NCI-H2081 treated with DMSO at 0.1 percent for 48 hours (cell line): ENCODE measurements at places on chromosomes 5 and 9.

GRCh38 chr9:135098400-135099105 is 11.1 kb downstream of the OLFM1 start:
- no peak for DNase-seq

- no peak for DNase-seq
Observed at GRCh38 chr5:60611099-60611740, 88.7 kb downstream of the DEPDC1B start.

- no peak for DNase-seq
Observed at GRCh38 chr5:55680353-55680752, 31.8 kb downstream of the SLC38A9 start.

- DNase-seq: no peak
Observed at GRCh38 chr9:96317335-96317980, 15.5 kb upstream of the HSD17B3 start.

DNA sequence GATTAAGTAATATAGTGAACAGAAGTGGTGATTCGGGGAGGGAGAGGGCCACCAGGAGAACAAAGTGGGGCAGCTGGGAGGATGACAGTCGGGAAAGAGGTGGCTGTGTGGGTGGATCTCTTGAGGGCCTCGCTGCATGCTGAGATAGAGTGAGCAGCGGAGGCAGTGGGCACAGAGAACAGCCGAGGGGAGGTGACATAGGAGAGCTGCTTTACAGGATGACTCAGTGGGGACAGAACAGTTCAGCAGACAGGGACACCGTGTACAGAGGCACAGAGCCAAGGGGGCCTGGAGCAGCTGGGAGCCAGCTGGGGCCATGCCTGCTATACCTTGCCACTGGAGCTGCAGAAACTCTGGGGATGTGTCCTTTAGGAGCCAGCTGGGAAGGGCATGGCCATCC is 273.9 kb downstream of the GADD45G start:
- peak; percentile 50 for DNase-seq

DNA sequence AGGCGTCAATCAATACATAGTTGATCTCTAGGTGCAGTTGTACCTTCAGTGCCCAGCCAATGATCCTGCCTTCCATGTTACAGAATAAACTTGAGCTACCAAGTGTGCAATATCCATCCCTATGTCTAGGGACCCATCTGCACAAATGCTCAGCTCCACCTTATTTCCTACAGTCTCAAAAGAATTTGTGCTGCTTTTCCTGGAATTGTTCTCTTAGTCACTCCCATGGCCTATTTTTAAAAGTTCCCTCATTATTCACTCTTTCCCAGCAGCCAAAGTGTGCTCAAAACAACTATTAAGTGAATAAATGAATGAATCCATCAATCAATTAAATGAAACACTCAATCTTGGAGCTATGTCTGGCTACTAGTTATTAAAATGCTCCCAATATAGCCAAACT is 14.7 kb downstream of the LIX1 start:
- no peak for DNase-seq

GRCh38 chr9:68685770-68686169 is 19.3 kb upstream of the PIP5K1B start:
- DNase-seq: no peak

DNA sequence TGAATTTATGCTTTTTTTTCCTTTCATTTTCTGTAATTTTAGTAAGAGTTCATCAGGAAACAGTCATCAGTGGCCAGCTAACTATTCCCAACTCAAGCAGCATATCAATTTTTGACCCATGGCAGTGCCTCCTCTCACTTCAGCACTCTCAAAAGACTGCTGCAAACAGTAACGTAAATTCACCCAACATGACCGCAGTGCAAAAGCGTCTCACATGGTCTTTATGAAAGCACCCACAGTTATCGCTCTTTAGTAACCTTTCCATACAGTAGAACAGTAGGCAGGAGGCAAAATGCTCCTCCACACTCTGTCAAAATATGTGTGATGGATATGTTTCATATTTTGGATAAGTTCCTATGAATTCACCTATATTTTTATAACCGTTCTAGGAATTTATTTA is 48.6 kb downstream of the PARP8 start:
- no peak for DNase-seq

GRCh38 chr9:121067640-121068039 is 7.1 kb upstream of the CNTRL start:
- DNase-seq: no peak

- no peak for DNase-seq
Observed at GRCh38 chr5:109027983-109028607, 280.4 kb downstream of the FER start.

DNA sequence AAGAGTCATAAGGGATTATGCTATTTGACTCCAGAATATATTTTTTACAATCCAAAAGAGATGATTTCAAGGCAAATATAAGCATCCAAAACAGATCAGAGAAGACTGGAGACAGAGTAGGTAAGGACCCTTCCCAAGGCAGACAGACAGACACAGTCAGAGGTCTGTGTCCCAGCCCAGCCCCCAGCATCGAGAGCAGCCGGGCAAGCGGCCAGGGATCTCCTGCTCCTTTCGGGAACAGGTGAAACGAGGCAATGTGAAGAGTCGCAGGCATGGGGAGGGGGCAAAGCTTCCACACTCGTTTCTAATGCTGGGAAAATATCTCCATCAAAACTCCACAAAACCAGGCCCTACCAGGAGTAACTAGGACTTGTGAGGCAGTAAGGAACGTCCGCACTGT is 5.8 kb downstream of the PAEP start:
- DNase-seq: no peak

- no peak for DNase-seq
Observed at GRCh38 chr9:101536938-101537337, 3.3 kb downstream of the RNF20 start.

DNA sequence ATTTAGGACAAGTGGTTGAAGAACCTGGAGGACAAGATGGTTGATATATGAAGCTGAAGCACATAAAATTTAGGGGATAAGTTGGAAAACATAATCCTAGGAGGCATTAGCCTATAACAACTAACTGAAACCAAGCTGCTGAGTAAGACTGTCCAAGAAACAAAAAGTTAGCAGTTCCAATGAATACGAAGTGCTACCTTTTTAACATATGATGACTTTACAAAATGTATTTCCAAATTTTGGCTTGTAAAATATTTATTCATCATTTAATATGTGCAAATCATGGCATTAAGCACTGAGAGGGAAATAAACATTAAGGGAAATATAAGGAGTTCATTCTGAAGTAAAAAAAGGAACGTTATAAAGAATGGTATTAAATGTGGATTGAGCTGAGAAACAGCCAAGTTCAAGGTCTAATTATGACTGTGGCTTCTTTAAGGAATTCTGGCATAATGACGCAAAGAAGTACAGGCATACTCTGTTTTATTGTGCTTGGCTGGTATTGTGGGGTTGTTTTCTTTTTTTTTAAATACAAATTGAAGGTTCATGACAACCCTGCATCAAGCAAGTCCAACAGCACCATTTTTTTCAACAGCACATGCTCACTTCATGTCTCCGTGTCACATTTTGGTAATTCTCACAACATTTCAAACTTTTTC is 7.7 kb downstream of the RAPGEF6 start:
- DNase-seq: no peak

DNA sequence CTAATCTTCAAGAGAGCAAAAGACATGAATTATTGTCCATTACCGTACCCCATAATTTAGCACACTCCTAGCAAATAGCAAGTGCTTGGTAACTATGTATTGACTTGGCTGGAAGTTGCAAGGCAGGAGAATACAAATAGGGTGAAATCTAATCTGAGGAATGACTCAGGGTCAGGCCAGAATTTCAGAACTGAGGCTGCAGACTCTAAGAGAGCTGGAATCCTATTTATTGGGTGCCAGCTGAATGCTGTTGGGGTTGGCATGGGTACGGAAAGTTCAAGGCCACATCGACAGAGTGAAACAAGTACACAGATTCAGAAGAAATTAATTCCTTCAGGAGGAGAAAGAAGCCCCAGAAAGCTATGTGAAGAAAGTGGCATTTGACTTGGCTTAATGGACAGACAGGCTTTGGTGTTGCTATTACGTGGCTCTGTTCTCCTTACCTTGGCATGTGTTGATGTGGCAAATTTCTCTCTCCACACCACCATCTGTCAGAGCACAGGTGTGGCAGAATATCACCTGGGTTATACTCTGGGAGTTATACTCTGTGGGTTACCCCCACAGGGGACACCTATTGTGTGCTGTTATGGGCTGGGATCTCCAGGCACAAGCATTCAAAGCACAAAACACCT is 20.9 kb upstream of the ASTN2 start:
- no peak for DNase-seq

- no peak for DNase-seq
Observed at GRCh38 chr9:93644397-93645088, 68.2 kb downstream of the PHF2 start.

GRCh38 chr9:131012396-131012917 is 3.5 kb downstream of the LAMC3 start:
- no peak for DNase-seq

DNA sequence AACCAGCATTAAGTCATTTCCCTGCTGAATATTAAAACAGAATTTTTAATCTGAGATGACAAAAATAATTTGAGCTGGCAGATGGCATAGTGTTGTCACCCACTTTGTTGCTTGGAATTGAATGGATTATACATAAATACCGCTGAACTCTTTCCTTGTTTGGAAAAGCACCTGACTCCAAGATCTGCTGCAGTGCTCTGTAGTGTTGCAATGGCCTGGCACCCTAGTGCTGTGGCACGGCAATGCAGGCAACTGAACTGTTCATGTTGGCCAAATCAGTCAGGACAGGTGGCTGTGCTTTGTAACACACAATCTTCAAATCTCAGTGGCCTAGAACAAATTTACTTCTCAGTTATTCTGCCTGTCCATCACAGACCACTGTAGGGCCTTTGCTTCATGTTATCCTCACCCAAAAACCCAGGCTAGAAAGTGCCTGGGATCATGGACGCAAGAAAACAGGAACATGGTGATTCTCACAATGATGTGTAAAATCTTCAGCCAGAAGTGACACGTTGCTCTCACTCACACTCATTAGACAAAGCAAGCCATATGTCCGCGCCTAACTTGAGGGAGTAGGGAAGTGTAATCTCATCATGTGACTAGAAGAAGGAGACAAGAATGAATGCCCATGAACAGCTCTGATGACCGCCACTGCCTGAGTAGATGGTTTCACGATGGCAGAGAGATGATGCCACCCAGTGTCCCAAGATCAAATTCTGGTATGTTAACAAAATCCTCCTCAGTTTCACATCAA is 191.9 kb upstream of the PUM3 start:
- no peak for DNase-seq

DNA sequence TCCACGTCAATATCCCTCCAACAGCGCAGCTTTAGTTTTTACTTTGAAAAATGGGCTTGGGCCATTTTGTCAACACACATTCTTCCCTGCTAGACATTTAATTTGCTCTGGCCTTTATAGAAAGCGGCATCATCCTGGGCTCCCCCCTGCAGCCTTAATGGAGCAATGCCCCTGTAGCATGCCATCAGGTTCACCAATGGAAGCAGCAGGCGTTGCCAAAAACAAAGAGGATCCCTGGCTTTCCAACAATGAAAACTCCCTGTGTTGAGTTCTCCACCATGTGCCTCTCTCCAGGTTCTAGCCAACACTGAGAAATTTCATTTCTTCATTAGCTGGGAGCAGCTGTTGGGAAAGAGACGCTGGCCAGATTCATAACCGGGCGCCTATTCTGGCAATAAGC is 139.5 kb downstream of the ZNF622 start:
- no peak for DNase-seq

DNA sequence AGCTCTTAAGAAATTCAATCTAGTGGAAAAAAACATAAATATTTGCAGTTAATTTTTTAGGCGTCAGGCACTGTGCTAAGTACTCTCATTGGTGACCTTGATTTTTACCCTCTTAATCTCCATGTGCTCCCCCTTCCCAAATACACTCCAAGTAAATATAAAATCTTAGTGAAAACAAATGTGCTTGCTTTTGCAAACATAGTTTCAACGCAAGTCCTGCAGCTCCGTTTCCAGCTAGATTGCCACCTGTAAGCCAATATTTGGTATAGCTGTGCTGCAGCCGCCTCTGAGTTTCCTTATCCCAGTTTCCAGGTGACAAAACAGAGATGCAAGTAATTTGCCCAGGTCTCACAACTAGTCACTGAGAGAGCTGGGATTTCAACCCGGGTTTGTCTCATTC is 1.9 kb upstream of the MTMR12 start:
- no peak for DNase-seq

- no peak for DNase-seq
Observed at GRCh38 chr5:167754501-167755021, 536.9 kb upstream of the WWC1 start.

GRCh38 chr5:135437796-135438560 is 9.2 kb downstream of the DCANP1 start:
- no peak for DNase-seq

DNA sequence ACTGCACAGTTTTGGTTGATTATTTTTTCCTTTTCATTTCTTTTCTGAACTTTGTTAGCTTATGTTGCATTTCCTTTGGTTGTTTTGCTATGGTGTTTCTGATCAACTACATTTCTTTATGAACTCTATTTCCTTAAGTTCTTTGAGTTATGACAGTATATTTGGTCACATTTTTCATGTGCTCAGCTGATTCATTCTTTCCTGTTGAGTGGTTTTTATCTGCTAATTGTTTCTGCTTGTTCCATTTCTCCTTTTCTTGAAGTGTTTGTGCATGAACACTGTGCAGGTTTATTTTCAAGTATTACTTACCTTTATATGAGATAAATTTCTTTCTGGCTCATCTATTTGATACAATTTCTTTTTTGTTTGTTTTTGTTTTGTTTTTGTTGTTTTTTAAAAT is 50.9 kb upstream of the MACIR start:
- DNase-seq: no peak

GRCh38 chr5:154211641-154212390 is 21.3 kb downstream of the GALNT10 start:
- DNase-seq: no peak

DNA sequence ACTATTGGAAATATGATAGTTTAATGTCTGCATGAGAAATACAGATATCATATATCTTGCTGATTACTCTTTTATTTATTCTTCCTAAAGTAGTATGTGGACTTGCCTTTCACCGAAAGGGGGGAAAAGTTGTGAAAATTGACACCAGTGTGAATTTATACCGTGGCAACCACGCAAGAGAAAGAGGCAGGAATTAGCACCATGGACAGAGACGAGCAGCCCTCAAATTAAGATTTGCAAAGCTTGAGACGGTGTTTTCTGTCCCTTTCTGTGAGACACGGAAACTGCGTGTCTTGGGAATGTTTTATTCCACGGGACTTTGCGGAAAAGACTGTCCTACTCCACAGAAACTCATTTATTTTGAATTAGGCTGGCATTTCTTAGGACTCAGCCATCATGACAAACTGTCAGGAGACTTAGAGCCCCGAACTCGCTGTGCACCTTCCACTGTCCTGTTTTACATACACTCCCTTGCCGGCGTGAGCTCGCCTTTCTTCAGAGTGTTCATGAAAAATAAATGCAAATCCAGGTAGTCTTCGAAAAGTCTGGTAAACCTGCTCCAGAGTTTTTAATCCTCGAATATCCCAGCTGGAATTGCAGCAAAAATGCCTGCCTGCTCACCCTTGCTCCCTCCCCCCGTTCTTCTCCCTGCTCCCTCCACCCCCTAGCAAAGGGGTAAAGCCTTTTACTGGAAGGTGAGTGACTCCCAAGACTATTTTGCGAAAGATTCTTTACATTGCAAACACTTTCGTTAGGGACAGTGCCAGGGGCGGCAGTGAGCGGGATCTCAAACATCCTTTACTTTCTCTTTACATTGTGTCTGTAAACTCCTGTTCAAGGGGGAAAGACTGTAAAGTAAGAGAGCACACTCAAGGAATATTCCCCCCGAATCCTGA is 3.8 kb upstream of the ELAVL2 start:
- DNase-seq: no peak

GRCh38 chr9:115133649-115134048 is 15.7 kb upstream of the TNC start:
- no peak for DNase-seq
